SJCRH30 (cell line): ENCODE measurements at places on chromosomes 2 and 18.

- DNase-seq, result no peak
Observed at GRCh38 chr2:191835539-191836350, 11.1 kb downstream of the CAVIN2 start.

DNA sequence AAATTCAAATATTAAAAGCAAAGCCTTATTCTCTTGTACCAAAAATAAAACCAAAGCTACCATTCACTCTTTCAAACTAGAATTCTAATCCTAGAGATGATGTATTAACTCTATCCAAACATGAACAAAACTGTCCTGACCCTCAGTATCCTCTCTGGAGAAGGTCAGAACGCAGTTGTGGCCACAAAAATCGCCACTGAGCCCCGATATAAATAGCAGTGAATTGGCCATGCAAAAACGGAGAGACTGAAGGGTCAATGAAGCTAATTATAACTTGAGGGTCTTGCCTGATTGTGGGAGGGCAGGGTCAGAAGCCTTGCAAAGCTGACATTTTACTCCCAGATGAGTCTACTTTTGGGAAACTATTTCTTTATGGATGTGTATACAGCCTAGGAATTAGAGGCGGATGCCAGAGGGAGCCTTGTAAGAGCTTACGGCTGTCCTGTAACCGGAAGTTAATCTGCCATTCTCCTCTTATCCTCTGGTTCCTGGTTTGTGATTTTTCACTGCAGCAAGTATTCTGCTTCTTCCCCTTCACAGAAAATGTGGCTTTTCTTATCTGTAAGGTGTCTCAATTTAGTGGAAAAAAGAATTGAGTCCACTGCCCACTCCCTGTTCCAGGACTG lies 28.1 kb downstream of the CAVIN2 start:
- peak; percentile 40 for DNase-seq

GRCh38 chr2:76599732-76600368 lies 889.1 kb upstream of the GCFC2 start:
- DNase-seq, result peak; percentile 82

- no peak for DNase-seq
Observed at GRCh38 chr2:223328578-223328977, 273.6 kb downstream of the SCG2 start.

DNA sequence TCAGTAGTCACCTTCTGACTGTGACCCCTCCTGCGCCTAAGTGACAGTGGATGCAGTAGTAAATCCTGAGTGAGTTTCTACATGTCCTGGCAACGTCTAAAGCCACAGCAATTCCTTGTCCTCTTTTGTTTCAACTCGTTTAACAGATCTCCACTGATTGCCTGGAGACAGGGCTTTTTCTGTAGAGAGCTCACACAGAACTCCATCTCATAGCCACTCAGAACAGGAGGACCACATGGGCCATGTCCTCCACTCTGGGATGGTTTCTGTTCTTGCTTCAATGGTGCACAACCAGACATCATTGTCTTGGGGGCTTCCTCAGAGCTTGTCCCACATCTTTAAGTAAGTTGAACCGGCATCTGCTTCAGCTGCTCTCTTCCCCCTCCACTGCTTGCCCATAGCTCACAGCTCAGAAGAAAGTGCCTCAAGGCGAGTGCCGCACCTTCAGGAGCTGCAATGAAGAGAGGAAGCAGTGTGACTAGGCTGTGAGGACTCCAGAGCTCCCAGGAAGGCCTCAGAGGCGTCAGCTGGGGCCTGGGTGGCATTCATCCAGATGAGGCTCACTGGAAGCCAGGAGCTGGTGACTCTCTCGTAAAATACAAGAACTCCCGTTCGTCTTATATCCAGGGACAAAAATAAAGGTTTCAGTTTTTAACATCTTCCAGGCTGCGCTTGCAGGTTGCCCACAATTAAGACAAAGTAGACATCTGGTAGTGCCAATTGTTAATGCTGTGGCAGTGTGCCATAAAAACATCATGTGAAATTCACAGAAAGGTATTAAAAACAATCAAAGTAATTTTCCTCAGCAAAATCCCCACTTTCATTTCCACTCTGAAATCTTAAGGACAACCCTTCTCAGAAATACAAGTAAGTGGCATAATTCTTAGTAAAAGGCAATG lies 37.3 kb downstream of the ST3GAL5 start:
- DNase-seq, result no peak

DNA sequence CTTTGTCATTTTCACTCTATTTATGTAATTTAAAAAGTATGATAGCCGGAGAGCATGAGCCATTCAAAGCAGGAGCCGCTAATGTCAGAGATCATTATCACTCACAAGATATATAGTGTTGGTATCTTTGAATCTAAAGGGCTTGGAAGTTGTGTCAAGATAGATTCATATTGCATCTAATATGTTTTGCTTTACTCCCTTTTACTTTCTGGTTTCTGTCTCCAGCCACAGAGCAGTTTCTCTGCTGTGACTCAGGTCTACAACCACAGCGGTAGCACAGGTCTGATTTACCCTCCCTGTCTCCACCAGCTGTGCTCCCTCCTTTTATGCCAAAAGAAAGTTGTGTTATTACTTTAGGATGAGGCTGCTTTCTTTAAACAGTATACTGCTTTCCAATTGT lies 424.0 kb downstream of the ARHGAP15 start:
- DNase-seq, result peak; percentile 35
